Activated CD4-positive, alpha-beta T cell treated with anti-CD3 and anti-CD28 coated beads for 24 hours (primary cell): ENCODE measurements at places on chromosomes 4 and X.

DNA sequence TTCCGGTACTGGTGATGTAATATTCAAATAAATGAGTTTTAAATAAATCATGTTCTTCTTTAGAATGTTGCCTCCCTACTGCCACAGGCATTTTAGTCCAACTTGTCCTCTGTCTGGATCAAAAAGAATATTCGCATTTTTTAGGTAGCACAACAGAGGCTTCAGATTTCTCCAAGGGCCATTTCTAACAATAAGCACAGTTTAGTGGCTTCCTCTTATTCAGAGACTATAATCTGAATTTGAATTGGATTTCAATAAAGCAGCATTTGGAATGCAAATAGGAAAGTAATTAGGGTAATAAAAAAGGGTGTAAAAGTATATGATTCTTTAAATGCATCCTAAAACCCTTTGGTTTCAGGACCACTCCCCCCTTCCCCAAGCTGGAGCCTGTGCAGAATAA is 167.9 kb upstream of the GLRA2 start:
- no peak for DNase-seq

DNA sequence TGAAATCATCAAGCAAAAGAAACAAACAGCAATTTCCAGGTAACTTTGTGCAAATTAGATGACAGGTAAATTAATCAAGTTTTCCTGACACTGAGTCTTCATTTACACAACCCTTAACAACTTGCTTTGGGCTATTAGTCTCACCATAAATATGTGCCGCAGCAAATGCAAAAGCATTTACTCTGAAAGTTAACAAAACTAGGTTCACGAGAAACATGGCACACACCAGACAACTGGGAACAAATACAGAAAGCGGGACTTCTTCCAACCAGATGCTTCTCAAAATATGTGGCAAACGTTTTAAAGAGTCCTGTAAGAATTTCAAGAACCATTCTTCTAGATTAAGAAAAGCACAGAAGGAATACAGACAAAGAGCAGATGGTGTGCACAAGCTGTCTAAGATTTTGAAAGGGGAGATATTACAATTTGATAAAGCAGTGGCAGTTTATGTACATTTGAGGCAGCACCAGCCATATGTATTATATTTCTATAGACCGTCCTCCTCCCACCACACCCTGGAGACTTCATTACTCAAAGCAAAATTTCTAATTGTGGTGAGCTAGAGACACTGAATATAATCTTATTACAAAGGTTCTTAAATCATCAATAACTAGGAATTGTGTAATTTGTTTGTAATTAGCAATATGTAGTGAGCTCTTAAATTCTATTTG is 192.5 kb upstream of the ADAMTS3 start:
- no peak for DNase-seq

GRCh38 chr4:91471280-91471679 is 832.5 kb upstream of the GRID2 start:
- no peak for DNase-seq

GRCh38 chr4:140704392-140704960 is 51.7 kb downstream of the TBC1D9 start:
- DNase-seq, result no peak

DNA sequence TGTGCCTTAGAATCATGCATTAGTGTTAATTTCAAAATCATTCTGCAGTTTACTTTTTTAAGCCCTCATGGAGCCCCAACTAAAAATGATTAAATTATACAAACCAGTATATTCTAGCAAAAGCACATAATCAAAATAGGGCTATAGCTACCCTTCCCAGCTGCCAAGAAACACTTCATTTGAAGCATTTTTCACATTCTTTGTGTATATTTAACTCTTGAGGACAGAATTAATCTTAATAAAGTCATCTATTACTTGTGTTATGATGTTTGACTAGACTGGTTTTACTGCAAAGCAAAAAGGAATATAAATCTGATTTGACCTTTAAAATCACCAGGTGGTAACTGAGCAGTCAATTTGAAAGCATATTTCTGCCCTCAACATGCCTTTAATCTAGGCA is 145.1 kb downstream of the PRDM5 start:
- no peak for DNase-seq

DNA sequence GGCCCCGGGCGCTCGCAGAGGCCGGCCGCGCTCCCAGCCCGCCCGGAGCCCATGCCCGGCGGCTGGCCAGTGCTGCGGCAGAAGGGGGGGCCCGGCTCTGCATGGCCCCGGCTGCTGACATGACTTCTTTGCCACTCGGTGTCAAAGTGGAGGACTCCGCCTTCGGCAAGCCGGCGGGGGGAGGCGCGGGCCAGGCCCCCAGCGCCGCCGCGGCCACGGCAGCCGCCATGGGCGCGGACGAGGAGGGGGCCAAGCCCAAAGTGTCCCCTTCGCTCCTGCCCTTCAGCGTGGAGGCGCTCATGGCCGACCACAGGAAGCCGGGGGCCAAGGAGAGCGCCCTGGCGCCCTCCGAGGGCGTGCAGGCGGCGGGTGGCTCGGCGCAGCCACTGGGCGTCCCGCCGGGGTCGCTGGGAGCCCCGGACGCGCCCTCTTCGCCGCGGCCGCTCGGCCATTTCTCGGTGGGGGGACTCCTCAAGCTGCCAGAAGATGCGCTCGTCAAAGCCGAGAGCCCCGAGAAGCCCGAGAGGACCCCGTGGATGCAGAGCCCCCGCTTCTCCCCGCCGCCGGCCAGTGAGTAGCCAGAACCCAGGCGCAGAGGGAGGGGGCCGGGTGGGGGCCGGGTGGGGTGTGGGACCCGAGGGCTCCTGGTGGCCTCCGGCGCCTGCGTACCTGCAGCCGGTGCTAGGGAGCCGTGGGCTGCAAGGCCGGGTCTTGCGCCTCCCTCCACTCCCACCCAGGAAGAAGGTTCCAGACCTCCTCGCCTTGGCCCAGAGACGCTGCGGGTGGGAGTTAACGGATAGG is 534 bp downstream of the MSX1 start:
- no peak for DNase-seq

DNA sequence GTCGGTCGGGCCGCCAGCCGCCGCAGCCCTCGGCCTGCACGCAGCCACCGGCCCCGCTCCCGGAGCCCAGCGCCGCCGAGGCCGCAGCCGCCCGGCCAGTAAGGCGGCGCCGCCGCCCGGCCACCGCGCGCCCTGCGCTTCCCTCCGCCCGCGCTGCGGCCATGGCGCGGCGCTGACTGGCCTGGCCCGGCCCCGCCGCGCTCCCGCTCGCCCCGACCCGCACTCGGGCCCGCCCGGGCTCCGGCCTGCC is 213 bp downstream of the NFKB1 start:
- DNase-seq, result no peak

DNA sequence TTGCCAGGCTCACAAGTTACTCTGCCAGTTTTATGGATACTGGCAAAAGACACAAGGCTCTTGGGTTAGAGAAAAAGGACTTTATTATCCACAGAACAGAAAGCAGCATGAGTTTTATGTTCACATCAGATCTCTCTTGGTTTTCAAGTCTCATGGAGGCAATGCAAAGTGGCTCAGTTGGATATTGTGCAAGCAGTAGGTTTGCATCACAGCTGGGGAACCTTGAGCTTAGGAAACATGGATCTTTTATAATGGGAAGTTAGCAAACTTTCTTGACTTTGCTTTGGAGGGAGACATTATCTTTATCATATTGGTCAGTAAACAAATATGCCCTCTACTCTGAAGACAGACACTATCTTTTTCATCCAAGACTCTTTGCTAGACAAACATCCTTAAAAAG is 109.2 kb upstream of the GRPR start:
- no peak for DNase-seq

GRCh38 chrX:12867685-12868084 is 813 bp downstream of the TLR7 start:
- no peak for DNase-seq

- DNase-seq, result no peak
Observed at GRCh38 chr4:187065396-187065795, 341.7 kb upstream of the FAT1 start.

DNA sequence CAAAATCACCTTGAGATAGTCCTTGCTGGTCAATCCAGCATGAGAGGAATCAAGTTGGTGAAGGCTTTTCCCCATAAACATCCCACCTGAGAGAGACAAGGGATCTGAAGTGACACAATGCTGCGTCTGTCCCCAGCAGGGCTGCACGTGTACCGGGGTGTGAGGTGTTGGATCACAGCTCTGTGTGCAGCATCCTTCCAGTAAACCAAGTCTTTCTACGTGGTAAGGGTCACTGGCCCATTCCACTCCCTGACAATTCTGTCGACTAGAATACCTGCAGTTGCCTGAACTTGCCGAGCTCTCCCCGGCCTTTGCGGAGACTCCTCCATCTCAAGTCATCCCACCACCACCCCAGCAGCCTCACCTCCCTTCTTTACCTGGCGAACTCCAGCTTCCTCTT is 14.8 kb downstream of the HELT start:
- DNase-seq, result no peak

- DNase-seq, result no peak
Observed at GRCh38 chrX:111119341-111119740, 23.4 kb downstream of the PAK3 start.

DNA sequence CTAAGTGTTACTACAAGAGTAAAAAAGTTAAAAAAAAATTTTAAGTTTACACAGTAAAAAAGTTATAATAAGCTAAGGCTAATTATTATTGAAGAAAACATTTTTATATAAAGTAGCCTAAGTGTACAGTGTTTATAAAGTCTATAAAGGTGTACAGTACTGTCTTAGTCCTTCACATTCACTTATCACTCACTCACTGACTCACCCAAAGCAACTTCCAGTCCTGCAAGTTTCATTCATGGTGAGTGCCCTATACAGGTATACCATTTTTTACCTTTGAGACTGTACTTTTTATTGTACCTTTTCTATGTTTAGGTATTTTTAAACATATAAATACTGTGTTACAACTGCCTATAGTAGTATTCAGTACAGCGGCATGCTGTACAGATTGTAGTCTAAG is 74.2 kb downstream of the TMEM165 start:
- no peak for DNase-seq

- no peak for DNase-seq
Observed at GRCh38 chr4:185359767-185360446, 35.8 kb downstream of the LRP2BP start.

DNA sequence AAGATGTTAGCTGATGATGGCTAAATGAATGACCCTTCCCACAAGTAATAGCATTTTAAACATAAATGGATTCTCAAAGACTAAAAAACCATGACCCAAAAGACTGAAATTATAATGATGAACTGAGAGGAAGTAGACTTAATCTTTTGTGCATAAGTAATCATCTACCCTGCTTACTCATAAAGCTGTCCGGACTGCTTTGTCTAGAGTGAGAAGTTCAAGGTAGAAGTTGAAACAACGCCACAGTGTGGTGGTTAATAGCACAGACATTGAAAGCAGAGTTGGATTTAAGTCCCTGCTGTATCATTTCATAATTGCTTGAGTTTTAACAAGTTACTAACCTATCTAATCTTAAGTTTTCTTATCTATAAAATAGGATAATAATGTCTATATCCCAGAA is 346.6 kb downstream of the CENPC start:
- no peak for DNase-seq

- DNase-seq, result no peak
Observed at GRCh38 chrX:28675173-28675572, 87.9 kb downstream of the IL1RAPL1 start.

- no peak for DNase-seq
Observed at GRCh38 chrX:49077941-49078340, 1.7 kb downstream of the WDR45 start.

- DNase-seq, result no peak
Observed at GRCh38 chr4:134888156-134888555, 686.6 kb upstream of the PABPC4L start.

GRCh38 chrX:13250826-13251580 is 68.8 kb downstream of the ATXN3L start:
- no peak for DNase-seq

DNA sequence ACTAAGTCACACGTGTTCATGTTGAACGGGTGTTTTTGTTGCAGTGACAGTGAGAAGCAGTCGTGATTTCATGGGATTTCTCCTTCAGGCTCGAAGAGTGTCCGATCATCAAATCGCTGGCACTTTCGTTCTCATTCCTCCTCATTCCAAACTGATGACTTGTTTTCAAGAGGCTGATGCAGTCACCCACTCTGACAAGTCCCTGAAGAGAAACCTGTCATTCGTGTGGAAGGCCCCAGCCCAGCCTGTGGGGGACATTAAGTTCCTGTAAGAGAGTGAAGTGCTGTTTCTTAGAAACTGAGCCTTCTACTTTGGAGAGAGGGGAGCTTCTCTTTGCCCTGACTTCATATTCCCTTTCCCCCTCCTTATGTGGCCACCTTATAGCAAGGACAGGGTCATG is 8.0 kb downstream of the REELD1 start:
- no peak for DNase-seq

- DNase-seq, result no peak
Observed at GRCh38 chrX:54386314-54386713, 28.5 kb upstream of the WNK3 start.

DNA sequence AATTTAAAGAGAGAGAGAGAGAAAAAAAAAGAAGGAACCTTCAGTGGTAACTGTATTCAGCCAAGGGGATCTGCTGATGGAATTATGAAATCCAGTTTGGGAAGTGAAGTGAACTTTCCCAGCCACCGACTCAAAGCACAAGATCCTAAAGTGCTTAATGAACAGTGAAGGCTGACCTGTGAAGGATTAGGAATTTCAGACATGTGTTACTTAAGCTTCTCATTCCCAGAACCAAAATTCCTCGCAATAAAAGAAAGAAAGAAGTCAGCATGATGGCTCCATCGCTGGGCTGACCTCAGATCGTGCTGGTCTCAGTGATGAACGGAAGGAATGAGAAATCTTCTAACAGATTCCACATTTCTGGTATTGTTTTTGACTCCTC is 135.2 kb downstream of the ARSF start:
- no peak for DNase-seq

DNA sequence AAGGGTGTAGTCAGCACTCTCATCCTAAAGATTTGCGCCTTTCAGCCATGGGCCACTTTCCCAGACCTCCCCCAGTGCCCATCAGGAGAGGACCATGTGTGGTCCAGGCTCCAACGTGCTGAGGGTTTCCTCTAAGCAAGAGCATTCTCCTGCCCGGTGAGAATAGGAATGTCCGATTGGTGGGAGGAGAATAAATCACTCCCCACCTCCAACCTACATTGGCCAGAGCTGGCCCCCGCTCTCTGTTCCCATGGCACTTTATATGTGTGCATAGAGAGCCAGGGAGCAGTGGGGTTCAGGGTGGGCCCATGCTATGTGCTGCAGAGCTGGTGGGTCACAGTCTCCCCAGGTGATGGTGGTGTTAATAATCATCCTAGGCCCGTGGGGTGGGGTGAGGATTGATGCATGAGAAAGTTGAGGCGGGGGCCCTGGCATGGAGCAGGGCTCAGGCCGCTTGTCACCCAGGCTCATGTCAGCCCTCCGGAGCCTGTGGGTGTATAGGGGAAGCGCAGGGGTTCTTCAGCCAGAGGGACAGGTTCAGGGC is 6.8 kb upstream of the SORCS2 start:
- no peak for DNase-seq

- no peak for DNase-seq
Observed at GRCh38 chr4:184541907-184542306, 67.6 kb upstream of the IRF2 start.

DNA sequence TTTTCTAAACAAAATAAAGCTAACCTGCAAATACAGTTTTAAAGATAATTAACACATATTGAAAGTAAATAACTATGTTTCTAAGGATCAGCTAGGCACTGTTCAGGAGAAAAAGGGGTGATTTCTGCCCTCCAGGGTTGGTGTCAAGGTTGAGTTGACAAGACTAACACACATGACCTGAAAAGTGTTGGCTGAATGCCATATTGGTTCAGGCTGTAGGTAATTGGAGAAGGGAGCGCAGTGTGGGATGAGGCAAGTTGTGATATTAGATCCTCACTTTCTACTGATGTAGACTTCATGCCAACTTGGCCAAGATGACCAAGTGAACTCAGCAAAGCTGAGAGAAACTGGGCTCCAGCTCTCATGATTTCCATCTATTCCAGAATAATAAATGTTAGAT is 42.2 kb downstream of the PPM1K start:
- no peak for DNase-seq
